ENCODE measurements at places on chromosomes 5 and 9.
A peak's percentile ranks its signal among the peaks of the same experiment; 100 is the strongest.

DNA sequence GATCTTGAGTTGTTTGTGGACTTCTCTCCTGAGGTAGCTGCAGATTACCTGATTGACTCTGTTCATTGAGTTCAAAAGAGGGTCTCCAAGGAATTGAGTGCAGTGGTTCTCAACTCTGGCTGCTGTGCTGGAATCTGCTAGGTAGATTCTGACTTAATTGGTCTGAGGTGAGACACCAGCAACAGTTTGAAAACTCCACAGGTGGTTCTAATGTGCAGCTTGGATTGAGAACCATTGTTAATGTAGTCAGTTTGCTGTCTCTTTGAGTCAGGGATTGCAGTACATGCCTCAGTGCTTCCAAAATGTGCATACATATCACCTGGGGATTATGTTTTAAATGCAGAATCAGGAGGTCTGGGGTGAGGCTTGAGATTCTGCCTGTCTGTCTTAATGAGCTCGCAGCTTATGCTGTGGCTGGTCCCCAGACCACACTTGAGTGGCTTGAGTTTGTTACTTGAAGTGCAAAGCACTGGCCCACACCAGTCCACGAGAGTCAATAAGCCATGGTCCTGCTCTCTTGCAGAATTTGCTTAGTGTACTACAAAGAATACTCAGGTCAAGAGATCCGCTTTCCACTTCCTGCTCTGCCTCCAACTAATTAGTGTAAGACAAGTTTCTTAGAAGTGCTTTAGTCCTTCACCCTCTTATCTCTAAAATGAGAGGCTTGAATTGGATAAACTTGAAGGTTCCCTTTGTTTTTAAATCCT is 82.3 kb downstream of the ATG10 start:
- no peak for DNase-seq

GRCh38 chr5:54390015-54390414 is 65.5 kb upstream of the HSPB3 start:
- no peak for DNase-seq

GRCh38 chr5:38267372-38267771 is 9.0 kb downstream of the EGFLAM start:
- no peak for DNase-seq

- no peak for DNase-seq
Observed at GRCh38 chr5:80406980-80407734, 707 bp upstream of the ZFYVE16 start.

- DNase-seq, result no peak
Observed at GRCh38 chr5:115388240-115388639, 91.8 kb upstream of the CCDC112 start.

- no peak for DNase-seq
Observed at GRCh38 chr5:172773481-172774469, 2.8 kb upstream of the DUSP1 start.

GRCh38 chr5:89449392-89450148 is 566.6 kb upstream of the MEF2C start:
- DNase-seq, result no peak

DNA sequence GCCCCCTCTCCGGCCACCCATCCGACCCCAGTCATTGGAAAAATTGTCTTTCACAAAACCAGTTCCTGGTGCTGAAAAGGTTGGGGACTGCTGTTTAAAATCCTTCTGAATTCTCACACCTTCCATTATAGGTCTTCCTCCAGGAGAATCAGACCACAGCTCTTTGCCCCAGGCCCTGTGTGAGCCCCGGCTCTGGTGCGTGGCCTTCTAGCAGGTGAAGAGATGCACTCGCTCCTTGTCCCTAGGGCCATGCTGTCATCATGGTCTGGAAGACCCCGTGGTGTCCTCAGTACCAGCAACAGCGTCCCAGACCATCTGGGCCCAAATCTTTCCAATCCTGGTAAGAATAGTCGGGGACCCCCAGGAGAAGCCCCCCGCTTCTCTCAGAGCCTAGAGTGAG is 95.2 kb downstream of the DAP start:
- DNase-seq, result no peak

- DNase-seq, result no peak
Observed at GRCh38 chr9:1639166-1639565, 376.0 kb upstream of the SMARCA2 start.

DNA sequence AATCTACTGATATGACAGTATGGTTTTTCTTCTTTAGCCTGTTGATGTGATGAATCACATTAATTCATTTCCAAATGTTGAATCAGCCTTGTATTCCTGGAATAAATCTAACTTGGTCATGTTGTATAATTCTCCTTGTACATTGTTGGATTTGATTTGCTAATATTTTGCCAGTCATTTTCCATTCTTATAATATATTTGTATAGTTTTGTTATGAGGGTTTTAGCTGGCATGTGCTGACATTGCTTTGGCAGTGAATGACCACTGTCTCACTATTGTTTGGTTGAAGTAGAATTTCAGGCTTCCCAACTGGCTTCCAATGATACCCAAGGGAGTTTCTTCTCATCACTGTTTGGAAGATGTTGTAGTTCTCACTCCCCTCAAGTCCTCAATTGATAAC is 983.0 kb upstream of the PTPRD start:
- no peak for DNase-seq

GRCh38 chr9:124180557-124180956 is 77.2 kb upstream of the NEK6 start:
- DNase-seq, result no peak

- no peak for DNase-seq
Observed at GRCh38 chr5:79069488-79070349, at the start of the genes BHMT2 and DMGDH. TSS of gene BHMT2 (plus strand) at chr5:79069767. CDS start at chr5:79069783, 16 bp downstream. TSS of gene DMGDH (minus strand) at chr5:79069674. CDS start at chr5:79069620, 54 bp downstream.

DNA sequence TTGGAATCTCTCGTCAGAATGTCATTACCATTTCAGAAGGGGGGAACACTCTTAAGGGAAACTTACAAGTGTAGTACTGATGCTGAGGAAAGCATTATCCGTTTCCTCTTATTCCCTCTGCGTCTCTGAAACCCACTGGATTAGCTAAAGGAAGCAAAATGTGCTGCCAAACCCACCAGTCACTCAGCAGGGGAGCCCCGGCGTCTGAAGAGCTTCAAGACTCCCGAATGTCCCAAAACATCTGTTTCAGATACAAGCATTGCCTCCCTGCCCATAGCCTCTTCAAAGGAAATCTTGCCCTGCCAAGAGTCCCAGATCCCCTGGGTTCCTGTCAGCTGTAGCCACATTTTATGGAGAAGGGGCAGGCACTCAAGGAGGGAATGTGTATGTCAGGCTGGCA is 1.0 kb upstream of the HCN1 start:
- DNase-seq, result no peak

- no peak for DNase-seq
Observed at GRCh38 chr5:115470921-115471320, 73.7 kb downstream of the FEM1C start.

- DNase-seq, result no peak
Observed at GRCh38 chr9:125884218-125884595, 137.0 kb downstream of the PBX3 start.

- DNase-seq, result no peak
Observed at GRCh38 chr5:40653221-40654022, 26.3 kb upstream of the PTGER4 start.

DNA sequence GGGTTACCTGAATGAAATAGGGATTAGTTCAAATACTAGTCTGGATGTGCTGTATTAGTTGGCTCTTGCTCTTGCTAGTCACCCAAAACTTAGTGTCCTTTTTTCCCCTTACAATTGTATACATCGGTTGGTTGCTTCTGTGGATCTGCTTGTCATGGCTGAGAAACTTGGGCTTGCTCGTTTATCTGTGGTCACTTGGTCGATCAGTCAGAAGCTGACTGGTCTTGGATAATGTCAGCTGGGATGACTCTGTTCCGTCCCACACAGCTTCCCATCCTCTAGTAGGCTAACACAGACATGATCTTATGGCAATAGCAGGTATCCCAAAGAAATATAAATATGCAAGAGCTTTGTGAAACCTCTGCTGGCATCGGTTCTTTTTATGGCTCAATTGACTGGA is 807.4 kb downstream of the MAT2B start:
- no peak for DNase-seq

GRCh38 chr9:34585946-34586669 is 3.4 kb downstream of the CNTFR start:
- no peak for DNase-seq

DNA sequence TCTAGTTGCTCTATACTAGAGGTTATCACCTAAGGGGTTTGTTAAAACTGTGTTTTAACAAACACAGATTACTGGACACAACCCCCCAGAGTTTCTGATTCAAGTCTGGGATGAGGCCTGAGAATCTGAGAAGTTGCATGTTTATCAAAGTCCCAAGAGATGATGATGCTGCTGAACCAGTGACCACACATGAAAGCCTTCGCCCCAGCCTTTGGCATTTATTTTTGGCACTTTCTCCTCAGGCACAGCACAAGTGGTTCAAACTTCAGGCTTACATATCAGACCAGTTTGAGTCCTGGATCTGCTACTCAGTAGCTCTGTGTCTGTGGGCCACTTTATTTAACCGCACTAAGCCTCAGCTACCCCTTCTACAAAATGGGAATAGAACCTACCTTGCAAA is 407.2 kb upstream of the PIK3R1 start:
- DNase-seq, result no peak

DNA sequence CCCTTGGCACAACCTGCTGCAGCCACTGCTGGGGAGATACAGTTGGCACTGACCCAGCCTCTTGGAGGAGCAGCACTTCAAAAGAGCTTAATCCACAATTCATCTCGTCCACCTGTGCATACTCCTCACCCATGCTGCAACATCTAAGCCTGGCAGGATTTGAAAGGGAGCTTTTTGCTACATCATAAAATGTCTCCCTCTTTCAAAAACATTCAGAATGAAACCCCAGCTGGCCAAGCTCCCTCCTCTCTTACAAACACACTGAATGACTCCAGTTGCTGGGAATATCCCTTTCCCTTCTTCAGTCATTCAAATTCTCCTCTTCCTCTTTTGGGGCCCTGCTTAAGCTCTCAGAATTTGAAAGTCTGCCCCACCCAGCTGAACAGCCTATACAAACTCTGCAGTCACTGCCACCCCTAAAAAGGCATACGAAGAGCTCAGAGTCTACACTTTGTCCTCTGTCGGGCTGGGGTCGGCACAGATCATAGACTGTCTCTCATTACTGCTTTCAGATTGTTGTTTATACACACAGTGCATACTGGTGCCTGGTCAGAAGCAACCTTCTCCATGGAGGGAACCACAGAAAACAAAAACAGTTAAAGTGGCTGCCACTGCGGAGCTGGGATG is 8.8 kb upstream of the C5orf15 start:
- peak; percentile 41 for DNase-seq

GRCh38 chr9:99093492-99093791 is 11.5 kb upstream of the TGFBR1 start:
- no peak for DNase-seq

- no peak for DNase-seq
Observed at GRCh38 chr5:153953411-153953810, 85.3 kb downstream of the FAM114A2 start.

DNA sequence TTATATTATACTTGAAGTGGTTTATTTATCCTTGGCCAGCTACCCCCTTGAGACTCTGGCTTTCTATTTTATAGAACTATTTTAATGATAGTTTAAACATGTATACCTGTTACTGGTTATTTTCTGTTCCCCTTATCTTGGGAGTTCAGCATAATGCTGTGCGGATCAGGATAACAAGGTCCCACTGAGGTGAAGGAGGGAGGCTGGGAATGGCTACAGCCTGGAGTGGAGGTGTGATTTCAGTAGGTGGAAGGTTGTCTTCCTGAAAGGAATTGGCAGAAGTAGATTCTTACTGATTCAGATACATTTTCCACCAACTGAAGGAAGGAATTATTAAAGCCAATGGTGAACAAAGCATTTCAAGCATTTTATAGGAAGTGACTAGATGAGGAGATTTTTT is 38.9 kb downstream of the PAM start:
- no peak for DNase-seq

GRCh38 chr9:99090336-99091130 is 14.4 kb upstream of the TGFBR1 start:
- no peak for DNase-seq

DNA sequence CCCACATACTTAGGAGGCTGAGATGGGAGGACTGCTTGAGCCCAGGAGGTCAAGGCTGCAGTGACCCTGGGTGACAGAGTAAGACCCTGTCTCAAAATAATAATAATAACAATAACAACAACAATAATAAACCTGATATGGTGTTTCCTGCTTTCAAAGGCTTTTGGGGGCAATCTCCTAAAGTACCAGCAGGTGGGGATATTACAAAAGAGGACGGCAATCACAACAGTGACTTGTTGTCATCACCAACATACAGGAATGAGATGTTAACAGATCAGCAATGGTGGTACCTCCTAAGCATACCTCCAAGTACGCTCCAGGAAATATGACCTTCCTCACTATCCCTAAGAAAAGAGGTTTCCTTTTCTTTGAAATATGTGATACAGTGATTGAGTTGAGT is 91.1 kb upstream of the RNF180 start:
- no peak for DNase-seq

DNA sequence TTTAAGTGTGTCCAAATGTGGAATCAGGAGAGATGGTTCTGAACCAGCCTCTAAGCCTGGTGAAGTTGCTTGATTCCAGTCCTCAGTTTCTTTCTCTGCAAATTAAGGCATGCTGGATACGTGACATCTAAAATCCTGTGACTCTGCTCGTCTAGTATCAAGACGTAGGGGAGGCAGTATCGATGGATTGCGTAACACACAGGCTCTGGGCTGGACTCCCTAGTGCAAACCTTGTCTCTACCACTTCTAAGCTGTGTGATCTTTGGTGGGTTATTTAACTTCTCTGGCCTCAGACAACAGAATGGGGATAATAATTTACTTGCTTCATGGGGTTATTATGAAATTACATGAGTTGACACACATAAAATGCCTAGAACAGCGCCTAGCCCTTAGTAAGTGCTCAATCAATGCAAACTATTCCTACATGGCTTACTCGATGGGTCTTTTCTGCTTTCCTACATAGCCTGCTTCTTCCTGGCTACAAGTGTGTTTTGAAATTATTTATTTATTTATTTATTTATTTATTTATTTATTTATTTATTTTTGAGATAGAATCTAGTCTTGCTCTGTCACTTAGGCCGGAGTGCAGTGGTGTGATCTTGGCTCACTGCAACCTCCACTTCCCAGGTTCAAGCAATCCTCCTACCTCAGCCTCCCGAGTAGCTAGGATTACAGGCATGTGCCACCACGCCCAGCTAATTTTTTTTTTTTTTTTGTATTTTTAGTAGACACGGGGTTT is 102.1 kb downstream of the EGFLAM start:
- no peak for DNase-seq

DNA sequence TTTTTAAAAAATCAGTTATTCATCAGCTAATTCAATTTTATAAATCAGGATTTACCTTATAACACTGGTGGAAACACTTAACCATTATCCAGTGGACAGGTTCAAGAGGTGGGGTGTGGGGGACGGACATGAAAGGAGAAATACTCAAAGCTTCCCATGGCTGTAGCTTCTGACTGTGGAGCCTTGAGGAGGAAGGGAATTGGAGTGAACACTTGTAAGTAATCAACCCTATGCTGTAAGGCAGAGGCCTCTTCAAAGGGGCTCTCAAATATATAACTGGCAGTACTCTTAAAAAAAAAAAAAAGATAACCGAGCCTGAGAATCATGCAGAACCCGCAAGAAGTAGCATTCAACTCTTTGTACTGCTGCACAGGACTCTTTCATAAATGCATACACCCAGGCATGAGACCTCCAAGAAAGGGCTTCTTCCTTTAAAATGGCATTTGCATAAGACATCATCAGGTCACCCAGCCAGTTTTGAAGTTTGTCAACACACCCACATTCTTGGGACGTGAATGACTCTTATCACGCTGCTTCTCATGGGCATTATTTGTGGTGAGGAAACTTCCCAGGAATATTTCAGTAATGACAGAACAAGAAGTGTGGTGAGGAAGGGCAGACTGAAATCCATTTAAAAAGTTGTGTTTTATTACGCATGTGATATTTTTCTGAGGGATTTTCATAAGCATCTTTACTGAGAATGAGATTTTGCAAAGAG is 8.1 kb downstream of the OSMR start:
- DNase-seq, result no peak

All from GM12864 (cell line).